ENCODE measurements at places on chromosomes 5 and 9. TPM values are rescaled to one million over a fixed set of nuclear protein-coding genes. Genes with fewer than 3 reads are reported as not detected.
A peak's percentile ranks its signal among the peaks of the same experiment; 100 is the strongest.

- DNase-seq, result no peak
These were observed 185.3 kb upstream of the WWC1 start for GRCh38 chr5:168106008-168106761.

- DNase-seq, result peak; percentile 92
These were observed 117.0 kb downstream of the NXNL2 start for GRCh38 chr9:88651682-88652633.

- no peak for DNase-seq
These were observed 850 bp downstream of the IL6ST start for GRCh38 chr5:55993731-55994494.

DNA sequence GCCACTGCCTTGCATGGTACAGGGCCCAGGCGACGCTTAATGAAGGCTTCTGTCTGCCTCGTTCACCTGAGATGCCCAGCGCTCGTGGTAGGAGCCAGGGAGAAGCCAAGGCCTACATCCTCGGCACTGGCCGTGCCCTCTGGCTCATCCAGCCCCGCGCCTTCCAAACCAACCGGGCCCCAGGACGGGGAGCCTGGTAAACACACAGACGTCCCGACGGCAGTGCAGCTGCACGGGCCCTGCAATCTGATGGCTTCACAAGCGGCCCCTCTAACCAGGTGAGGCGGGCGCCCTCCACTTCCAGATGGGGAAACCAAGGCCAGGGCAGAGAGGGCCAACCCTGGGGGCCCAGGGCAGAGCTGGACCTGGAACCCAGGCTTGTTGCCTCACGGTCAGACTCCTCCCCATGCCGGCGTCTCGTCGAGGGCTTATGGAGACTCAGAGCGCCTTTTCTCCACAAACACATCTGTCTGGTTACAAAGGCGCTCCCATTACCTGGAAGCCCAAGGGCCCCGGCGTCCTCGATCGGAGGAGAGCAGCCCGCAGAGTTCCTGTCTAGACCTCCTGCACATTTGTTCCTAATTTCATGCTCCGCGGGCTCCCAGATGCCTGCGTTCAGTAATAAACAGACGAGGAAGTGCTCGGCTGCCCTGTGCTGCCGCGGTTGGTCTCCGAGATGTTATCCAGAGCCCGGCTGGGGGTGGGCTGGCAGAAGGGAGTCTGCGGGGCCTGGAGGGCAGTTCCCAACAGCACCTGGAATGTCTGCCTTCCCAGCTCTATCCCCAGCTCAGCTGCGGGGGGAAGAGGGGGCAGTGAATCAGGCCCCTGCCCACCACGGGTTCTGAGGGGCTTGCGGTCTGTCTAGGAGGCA is 23.5 kb downstream of the FAM163B start:
- DNase-seq, result no peak

- DNase-seq, result no peak
These were observed 50.8 kb downstream of the RBM27 start for GRCh38 chr5:146254223-146254622.

DNA sequence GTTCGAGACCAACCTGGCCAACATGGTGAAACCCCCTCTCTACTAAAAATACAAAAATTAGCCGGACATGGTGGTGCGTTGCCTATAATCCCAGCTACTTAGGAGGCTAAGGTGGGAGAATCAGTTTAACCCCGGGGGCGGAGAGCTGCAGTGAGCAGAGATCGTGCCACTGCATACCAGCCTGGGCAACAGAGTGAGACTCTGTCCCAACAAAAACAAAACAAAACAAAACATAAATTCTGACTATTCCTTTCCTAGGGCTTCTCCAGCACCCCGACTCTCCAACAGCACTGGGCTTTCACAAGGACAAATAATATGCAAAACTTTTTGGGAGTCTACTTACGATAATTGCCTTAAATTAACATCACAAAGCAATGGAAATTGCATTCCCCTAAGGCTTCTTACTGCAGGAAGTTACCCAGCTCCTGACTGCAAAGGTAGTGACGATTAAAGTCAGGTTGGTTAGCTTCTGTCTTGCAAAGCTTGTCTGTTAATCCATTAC is 15.9 kb upstream of the CDKN2AIPNL start:
- no peak for DNase-seq

GRCh38 chr9:27784847-27785713 is 211.8 kb upstream of the C9orf72 start:
- no peak for DNase-seq

DNA sequence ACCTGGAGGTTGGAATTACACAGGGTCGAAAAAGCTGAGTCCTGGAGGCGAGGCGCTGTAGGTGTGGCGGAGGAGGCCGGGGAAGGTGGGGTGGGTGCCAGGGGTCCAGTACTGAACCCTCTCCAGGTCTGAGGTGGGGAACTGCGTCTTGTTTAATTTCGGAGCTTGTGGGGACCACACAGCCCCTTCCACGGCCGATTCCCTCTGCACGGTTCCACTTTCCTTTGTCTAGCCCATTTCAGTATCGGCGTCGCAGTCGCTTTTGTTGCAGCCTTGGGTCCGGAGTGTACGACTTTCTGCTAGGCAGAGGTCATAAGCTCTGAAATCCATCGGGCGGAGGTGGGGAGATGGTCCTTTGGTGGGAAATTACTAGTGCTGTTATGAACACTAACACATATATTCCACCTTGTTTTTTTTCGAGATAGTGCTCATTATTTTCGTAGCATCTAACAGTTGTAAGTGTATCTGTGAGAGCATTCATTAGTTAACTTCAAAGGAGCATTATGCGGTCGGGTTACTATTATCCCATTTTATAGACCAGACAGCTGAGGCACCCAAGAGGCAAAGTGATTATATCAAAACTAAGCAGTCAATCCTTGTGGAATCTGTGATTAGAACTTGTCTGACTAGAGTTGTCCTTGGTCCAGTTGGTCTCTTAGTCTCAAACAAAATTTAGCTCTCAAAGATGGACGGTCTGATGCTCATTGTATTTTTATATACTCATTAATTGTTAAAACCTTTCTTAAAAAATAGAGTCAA is 737 bp downstream of the RNF180 start:
- no peak for DNase-seq

DNA sequence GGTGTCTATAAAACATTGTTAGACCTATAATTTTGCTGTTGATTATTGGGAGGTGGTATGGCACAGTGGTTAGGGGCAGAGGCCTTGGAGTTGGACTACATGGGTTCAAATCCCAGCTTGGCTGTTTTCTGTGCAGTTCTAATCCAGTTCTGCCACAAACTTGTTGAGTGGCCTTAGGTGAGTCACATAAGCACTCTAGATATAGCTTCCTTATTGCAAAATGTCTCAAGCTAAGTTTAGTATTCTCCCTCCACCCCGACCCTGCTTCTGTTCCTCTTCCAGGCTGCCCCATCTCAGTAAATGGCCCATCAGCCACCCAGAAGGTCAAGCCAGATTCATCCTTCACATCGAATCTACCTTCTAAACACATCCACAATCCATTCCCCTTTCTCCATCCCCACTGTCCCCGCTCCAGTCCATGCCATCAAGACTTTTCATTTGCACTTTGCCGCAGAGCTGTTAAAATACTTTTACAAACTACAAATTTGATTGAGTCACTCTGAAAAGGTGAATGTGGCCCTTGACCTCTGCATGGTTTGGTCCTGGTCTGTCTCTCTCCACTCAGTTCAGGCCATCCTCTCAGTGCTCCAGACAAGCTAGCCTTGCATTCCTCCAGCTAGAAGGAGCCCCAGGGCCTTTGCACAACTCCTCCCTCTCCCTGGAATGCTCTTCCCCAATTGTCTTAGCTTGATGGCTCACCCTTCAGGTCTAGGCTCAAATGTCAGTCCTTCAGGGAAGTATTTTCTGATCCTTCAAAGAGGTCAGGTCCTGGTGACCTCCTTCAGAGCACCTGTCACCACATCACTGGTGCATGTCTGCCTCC is 10.0 kb upstream of the HDHD3 start:
- no peak for DNase-seq

DNA sequence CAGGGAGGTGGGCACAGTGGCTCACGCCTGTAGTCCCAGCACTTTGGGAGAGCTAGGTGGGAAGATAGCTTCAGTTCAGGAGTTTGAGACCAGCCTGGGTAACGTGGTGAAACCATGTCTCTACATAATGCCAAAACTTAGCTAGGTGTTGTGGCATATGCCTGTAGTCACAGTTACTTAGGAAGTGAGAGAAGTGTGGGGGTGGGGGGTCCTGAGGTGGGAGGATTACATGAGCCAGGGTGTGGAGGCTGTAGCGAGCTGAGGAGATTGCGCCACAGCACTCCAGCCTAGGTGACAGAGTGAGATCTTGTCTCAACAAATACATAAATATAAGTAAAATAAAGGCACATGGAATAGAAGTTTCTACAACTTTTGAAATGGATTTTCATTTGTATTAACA is 23.1 kb downstream of the VCAN start:
- DNase-seq, result no peak

DNA sequence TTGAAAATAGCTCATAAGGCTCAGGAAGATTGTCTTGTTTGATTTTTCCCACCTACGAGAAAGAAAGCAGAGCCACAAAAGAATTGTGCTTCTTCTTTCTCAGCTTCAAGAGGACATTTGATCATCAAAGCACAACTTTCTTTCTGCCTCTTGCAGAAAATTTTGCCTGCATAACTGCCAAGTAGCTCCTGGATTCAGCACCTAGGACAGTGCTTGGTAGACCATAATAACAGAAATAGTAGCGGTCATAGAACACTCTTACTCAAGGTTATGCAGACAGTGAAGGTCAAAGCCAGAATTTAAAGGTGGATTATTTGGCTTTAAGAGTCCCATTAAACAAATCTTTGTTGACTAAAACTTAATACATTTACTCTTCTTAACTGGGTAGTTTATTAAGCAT is 594.7 kb upstream of the CCNG1 start:
- DNase-seq, result no peak

The IFNA2 gene
- not detected for total RNA-seq

The GNA14 gene
- 4.8 TPM for total RNA-seq

The PCDHB8 gene
- 2.4 TPM for total RNA-seq

Data from mesenteric fat pad (tissue), 1 donor.